ENCODE measurements at places on chromosomes 13 and 19.
A peak's percentile ranks its signal among the peaks of the same experiment; 100 is the strongest.

- DNase-seq, result peak; percentile 30
These were observed 60.7 kb downstream of the ZAR1L start for GRCh38 chr13:32254416-32254815.

- no peak for DNase-seq
These were observed 77.9 kb downstream of the GNG7 start for GRCh38 chr19:2624537-2625091.

- no peak for DNase-seq
These were observed 567.7 kb downstream of the GPC6 start for GRCh38 chr13:93794197-93794885.

DNA sequence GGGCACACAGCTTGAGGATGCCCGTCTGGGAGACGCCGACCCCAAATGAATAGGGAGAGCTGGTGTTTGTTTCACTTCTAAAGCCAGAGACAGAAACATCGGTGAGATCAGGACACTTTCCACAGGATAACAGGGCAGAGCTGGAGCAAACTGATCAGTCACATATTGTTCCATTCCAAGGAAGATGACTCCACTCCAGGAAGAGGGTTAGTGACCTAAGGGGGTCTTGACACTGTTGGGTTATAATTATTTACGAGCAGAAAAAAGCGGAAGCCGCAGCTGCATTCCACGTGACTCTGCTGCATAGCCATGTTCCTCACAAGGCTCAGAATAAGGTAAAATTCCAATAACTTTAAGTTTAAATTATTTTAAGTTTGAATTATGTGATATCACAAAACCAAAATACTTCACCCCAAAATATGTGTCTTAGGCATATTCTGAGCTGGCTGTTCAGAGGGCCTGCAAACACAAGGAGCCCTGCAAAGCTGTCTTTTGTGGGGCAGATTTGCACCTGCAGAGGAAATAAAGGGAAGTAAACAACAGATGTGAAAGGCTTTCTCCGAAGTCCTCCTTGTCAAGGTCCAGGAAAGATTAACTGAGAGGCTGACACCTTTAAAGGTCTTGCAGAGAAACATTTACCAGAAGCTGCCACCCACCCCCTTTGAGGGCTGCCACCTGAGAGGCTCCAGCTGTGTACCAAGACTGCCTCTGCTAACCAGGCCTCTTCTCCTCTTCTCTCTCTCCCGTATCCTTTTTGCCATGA, 819.2 kb downstream of the UQCRFS1 start:
- DNase-seq, result no peak

DNA sequence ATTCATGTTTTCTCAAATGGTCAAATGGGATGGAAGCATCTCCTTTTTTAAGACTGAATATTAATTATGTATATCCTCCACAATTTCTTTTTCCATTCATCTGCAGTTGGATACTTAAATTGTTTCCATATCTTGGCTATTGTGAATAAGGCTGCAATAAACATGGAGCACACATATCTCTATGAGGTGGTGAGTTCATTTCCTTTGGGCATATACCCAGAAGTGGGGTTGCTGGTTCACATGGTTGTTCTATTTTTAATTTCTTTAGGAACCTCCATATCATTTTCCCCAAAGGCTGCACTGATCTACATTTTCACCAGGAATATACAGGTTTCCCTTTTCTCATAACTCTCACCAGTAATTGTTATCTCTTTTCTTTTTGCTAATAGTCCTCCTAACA, 566.3 kb downstream of the KCTD12 start:
- DNase-seq, result no peak

DNA sequence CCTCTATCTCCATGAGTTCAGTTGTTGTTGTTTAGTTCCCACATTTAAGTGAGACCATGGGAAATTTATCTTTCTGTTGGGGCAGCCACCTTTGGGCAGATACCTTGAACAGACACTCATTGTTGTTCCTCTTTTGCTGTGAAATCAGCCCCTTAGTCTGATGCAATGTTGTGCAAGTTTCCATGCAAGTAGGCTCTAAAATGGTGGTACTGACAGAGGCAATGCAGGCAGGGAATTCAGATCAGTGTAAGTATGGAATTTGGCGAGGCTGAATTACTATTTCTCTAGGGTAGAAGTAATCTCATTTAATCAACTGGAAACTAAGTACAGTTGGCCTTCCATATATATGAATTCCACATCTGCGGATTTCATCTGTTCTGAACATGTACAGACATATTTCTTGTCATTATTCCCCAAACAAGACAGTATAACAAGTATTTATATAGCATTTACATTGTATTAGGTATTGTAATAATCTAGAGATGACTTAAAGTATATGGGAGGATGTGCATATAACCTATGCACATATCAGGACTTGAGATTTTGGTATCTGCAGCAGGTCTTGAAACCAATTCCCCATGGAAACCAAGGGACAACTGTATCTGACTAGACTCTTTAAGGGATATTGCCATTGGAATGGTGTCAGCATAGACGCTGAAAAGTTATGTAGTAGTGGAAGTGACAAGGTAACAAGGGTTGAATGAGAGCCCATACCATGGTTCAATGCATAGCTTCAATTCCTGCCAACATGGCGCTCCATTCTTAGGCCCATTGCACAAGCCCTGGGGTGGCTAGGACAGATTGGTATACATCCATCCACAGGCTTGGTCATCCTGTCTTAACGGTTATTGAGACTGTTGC, 281.5 kb upstream of the HTR2A start:
- no peak for DNase-seq

GRCh38 chr19:52094526-52095130, 937 bp downstream of the ZNF841 start:
- no peak for DNase-seq

- no peak for DNase-seq
These were observed 118.5 kb upstream of the GPC6 start for GRCh38 chr13:93108111-93108601.

- no peak for DNase-seq
These were observed 873.9 kb downstream of the SLITRK1 start for GRCh38 chr13:83008212-83008929.

DNA sequence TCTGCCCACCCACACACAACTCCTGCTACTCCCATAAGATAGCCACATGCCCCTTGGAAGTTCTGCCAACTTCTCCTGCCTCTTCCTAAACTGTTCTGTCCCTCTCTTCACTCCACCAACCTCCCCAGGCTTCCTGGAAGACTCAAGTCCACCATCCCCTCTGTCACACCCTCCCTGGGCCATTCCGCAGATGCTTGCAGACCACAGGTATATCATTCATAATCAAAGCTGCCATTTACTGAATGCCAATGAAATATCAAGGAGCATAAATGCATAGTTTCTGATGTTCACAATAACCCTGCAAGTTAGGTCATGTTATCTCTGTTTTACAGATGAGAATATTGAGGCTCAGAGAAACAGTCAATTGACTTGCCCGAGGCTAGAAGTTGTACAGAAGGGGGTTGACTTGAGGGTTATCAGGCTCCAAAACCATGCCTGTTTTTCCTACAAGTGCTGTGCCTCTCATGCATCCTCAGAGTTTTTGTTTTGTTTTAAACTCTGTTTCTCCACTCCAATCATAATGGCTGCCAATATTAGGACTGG, 135.6 kb downstream of the SLC7A1 start:
- no peak for DNase-seq

GRCh38 chr19:11378319-11379189, 4.1 kb downstream of the SWSAP1 start:
- no peak for DNase-seq

DNA sequence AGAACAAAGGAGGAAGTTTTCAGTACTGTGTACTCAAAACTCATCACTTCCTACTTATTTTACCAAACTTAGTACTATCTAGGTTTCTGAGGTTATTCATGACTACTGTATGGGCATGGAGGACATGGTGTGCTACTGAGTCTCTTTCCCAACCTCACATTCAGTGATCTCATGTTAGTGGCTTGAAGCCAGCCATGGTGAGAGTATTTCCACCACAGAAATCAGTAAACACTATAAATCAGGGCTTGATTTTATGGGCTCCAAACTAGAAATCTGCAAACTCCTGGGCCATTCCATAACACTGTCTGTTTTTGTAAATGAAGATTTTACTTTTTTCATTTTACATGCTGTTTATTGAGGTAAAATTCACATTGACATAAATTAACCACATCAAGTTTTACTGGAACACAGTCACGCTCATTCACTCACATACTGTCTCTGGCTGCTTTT, 19.7 kb downstream of the MED26 start:
- peak; percentile 52 for DNase-seq

- DNase-seq, result peak; percentile 83
These were observed 9.7 kb upstream of the DPRX start for GRCh38 chr19:53621885-53622740.

- DNase-seq, result no peak
These were observed 2.7 kb downstream of the FCHO1 start for GRCh38 chr19:17753976-17754375.

GRCh38 chr19:45218426-45218825, 26.8 kb downstream of the EXOC3L2 start:
- DNase-seq, result no peak

DNA sequence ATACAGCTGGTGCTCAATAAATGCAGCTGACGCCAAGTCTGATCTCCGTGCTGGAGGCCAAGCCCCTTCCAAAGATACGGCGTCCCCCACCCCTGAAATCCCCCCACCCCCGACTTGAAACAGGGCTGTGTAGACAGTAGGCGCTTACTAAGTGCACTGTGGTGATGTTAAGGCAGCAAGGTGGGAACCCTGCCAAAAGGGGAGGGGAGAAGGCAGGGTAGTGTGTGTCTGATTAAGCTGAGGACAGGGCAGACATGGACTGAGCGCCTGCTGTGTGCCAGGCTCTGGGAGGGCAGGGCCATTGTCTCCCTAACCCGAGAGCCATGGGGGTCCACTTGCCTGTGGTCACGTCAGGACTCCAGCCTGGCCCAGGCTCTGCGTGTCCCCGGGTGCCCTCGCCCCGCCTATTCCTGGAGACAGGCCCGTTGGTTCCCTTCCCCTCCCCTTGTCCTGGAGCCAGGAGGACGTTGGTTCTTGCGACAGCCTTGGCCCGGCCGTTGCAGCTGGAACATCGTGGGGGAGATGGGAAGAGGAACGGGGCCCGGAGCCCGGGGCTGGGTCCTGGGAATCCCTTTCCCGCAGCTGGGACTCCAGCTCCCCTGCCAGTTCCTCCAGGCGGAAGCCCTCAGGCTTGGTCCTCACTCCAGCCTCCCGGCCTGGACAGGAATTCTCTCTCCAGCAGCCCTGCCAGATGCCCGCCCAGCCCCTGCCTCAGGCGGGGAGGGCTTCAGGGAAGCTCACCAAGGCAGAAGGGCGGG, 1.7 kb upstream of the ELANE start:
- peak; percentile 89 for DNase-seq

GRCh38 chr19:41930926-41931592, 2.8 kb upstream of the ERFL start:
- no peak for DNase-seq

DNA sequence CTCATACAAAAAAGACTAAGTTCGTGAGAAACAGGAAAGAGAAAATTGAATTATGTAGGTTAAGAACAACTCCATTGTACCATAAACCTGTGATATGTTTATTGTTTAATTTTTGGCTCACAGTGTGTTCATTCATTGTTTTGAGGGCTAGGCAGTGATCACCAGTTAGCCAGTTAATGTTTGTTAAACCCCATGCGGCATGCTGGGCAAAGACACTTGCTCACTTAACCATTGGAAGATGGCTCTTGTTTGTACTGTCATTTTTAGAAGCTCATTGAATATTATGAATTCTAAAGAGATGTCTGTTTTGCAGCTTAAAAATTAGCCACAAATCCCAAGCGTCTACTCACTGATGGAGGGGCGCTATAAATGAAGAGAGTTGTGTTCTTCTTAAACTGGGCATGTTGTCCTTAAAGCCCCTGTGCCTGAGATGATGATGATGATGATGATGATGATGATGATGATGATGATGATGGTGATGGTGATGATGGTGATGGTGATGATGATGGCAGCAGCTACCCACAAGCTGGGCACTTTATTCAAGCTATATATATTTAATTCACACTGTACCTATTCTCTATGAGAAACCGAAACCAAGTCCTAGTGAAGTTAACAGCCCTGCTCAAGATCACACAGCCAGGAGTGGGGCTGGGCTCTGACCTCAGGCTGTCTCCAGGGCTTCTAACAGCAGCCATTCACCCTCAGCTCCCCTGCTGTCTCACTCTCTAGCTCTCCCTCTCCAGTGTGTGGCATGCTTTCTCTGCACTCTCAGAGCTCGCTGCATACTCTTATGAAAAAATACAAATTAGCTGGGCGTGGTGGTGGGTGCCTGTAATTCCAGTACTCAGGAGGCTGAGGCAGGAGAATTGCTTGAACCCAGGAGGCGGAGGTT, 169.1 kb downstream of the SHISA2 start:
- DNase-seq, result no peak

DNA sequence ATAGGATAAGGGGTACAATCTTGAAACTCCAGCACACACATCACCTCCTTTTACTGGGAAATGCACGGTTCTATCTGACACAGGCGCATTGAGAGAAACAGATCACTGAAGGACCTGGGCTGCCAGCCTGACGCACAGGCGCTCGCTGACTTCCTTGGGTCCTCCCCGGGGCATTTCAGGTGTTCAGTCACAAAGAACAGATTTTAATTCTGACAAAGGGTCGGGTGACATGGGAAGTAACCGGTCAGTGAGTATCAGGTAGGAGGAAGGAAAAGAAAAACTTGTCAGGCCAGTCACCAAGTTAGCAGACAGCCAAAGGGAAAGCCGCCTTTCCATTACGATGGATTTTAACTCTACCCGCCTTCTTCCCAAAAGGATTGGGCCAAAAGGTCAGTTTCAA, 39.6 kb downstream of the INSR start:
- DNase-seq, result no peak

DNA sequence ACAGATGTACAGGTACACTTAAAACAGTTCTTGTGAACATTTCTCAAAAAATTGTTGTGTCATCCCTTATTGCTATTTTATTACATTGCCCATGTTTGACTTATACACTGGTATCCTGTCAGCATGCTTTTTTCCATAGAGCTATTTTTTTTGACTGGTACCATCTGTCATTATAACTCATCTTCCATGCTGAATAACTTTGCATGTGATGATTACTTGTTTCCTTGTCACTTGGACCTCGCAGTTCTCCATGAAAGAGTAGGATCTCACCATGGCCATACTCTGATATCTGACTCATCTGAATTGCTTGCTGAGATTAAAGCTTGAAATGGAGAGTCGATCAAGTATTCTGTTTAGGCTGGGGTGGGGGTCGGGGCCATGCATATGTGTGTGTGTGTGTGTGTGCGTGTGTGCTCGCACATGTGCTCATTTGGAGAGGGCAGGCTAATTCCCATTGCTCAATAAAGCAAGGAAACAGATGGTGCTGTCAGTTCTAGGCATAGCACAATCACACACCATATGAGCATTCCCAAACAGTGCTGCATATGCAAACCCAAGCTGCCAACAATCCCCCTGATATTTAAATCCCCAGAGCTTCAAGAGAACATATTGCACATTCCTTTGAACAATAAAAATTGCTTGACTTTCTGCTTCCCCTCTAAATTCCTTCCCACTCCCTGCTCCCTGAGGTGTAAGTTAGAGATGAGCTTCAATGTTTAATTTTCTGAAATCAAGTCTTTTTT, 62.9 kb downstream of the NHLRC3 start:
- DNase-seq, result peak; percentile 56

DNA sequence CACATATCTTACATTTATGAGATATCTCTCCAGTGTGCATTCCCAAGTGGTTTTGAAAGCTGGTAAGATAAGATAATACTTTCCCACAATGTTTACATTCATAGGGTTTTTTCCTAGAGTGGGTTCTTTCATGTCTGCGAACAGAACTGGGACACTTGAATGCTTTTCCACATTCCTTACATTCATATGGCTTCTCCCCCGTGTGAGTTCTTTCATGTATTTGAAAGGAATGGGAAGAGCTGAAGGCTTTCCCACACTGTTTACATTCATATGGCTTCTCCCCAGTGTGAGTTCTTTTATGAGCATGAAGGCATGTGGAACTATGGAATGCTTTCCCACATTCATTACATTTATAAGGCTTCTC, 19.7 kb downstream of the ZNF433 start:
- DNase-seq, result no peak

GRCh38 chr13:113351514-113352026, 12.4 kb downstream of the GRTP1 start:
- no peak for DNase-seq
